NCI-H446 treated with DMSO at 0.1 percent for 48 hours (cell line): ENCODE measurements at places on chromosomes 16 and 17.

DNA sequence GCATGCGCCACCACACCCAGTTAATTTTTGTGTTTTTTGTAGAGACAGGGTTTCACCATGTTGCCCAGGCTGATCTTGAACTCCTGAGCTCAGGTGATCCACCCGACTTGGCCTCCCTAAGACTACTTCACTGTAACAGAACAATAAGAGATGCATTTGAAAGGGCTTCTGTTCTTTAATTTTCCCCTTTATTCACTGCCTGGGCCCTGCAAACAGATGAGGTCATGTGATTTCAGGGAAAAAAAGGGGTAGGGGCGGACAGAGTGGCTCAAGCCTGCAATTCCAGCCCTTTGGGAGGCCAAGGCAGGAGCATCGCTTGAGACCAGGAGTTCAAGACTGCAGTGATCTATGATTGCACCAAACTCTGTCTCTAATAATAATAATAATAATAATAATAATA, 36.3 kb downstream of the TMEM114 start:
- DNase-seq = no peak

GRCh38 chr17:14672830-14673229, 371.9 kb downstream of the HS3ST3B1 start:
- DNase-seq = no peak

DNA sequence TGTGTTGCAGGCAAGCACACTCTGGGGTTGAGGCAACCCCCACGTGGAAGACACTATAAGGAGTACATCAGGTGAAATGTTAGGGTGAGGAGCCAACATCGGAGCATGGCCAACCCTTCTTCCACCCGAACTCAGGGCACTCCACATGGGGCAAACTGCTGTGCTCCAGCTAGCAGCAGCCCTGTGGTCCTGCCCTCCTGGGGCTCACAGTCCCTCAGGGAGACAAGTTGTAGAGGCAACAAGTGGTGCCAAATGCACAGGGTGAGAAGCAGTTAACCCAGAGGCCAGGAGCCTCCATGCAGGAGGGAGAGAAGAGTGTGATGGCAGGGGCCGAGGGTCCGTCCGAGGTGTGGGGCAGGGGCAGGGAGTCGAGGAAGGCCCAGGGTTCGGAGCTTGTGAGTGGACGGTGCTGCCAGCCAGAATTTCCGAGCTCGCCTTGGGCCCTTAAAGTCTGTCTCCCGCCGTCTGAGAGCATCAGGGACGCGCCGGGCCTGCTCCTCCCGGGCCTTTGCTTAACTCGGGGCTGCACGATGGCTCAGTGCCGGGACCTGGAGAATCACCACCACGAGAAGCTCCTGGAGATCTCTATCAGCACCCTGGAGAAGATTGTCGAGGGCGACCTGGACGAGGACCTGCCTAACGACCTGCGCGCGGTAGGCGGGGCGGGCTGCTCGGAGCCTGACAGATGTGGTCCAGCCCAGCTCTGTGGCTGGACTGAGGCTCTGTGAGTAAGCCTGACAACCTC, 32.3 kb downstream of the ATPAF2 start:
- DNase-seq = no peak

DNA sequence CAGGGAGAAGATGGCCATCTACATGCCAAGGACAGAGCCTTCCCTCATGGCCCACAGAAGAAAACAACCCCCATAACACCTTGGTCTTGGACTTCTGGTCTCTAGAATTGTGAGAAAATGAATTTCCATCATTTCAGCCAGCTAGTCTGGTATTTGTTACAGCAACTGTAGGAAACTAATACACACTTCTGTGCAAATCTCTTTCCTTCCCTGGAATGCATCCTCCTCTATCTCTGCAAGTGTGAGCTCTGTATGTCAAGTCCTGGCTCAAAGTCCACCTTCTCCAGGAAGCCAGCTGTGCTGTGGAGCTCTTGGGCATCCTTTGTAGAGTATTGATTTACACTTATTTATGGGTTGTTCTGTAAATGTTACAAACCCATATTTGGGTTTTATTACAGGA, 89.7 kb downstream of the SDK2 start:
- DNase-seq = no peak

DNA sequence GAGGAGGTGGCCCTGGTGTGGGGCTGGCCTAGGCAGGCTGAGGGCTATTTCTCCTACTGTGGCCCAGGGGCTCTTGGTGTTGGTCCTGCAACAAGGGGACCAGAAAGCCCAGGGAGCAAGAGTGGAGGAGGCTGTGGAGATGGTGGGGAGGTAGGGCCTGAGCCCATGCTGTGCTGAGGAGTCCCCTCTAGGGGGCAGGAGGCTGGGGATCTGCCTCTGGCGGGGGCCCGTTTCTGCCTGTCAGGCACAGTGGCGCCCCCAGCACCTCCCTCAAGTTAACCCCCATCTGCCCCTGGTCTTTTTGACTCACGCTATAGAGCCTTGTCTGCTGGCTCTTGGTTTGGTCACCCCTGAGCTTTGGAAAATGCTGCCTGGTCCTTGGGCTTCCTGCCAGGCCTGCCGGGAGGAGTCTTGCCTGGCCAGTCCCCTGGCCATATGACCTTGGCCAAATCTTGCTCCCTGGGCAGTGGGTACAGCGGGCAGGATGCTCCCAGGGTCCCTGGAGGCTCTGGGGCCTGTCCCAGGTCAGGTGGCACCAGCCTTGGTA, 5.9 kb downstream of the BAIAP2 start:
- DNase-seq = no peak

DNA sequence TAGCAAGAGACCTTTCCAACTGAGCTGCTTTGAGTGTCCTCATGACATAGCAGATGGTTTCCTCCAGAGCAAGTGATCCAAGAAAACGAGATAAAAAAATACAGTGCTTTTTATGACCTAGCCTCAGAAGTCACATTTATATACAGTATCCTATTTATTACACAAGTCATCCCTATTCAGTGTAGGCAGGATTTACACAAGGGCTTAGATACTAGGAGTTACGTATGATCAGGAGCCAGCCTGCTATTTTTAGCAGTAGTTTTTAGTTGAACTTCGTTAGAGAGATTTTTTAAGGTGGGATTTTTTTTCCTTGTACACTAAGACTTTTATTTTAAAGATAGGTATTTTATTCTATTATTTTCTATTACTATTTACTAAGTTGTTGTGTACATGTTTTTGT, 58.4 kb downstream of the PHKB start:
- peak; percentile 35 for DNase-seq

DNA sequence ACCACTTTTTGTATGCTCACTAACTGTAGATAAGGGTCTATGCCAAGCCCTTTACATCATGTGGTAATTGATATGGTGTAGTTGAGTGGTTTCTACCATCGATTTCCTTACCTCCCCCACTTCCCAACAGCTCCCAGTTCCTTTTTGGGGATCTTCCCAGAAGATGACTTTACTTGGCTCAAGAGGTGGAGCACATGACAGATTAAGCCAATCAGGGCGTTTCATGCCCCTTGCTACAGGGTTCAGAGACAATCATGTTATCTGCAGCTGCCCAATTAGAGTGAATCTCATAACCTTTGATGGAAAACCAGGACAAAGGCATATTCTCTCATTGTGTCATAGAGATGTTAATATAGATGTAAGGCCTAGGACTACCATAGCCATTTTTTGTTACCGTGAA, 16.2 kb upstream of the BMERB1 start:
- DNase-seq = no peak

GRCh38 chr16:51150888-51151320, at the start of gene SALL1:
Gene SALL1 (minus strand): TSS chr16:51151270. CDS start chr16:51151241, 29 bp downstream.
- no peak for DNase-seq

GRCh38 chr17:2862197-2862596, 66.0 kb downstream of the RAP1GAP2 start:
- DNase-seq = no peak

- DNase-seq = no peak
Observed at GRCh38 chr16:12545792-12546342, 257.8 kb downstream of the CPPED1 start.

GRCh38 chr17:61076621-61077031, 323.0 kb upstream of the TBX2 start:
- no peak for DNase-seq

GRCh38 chr16:8887952-8888560, 5.9 kb downstream of the LITAFD start:
- DNase-seq = peak; percentile 29

DNA sequence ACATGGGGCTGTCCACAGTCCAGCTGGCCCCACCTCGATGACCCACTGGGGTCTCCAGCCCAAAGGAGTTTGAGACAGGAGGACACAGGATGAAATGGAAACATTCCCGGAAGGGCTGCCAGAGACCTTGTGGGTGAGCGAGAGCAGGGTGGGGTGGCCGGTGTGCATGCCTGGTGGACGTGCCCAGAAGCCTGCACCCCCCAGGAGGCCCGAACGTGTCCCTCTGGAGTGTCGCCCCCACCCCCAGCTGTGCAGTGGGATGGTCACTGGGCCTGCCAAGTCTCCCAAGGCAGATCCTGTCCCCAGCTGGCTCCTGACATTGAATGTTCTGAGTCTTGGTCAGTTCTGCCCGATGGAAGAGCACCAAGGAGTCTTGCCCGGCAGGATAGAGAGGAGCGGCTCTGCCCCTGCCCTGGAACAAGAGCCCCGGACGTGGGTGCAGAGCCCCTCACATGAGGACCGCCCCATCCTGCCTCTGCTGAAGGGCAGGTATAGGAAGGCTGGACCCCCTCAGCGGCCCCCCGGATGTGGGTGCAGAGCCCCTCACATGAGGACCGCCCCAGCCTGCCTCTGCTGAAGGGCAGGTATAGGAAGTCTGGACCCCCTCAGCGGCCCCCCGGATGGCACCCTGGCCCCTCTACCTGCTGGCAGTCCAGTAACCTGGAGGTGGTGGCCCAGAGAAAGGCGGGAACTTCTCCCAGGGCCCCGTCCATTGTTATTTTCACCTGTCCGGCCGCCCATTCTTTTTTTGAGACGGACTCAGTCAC, 3.1 kb upstream of the CAPN15 start:
- DNase-seq = no peak

- no peak for DNase-seq
Observed at GRCh38 chr17:67452681-67453554, 75.8 kb downstream of the PITPNC1 start.

GRCh38 chr17:78608804-78609186, 31.6 kb upstream of the DNAH17 start:
- DNase-seq = no peak

DNA sequence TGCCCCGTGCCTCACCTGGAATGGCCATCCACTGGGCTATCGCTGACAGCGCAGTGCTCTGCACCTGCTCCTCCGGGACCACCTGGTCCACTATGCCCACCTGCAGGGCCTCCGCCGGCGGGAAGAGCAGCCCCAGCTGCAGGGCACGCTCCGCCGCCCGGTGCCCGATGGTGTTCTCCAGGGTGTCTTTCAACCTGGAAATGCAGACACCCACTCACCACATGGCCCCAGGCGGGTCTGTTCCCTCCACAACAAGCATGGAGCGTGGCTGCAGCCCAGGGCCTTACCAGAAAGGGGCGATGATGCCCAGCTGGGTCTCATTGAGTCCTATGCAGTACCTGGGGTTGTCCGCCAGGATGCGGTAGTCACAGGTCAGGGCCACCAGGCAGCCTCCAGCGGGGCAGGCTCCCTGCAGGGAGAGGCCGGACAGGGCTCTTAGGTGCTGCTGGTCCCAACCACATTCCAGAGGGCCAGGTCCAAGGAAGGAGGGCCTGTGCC, 6.8 kb downstream of the DNASE1L2 start:
- no peak for DNase-seq

- no peak for DNase-seq
Observed at GRCh38 chr17:60749708-60750107, 72.1 kb downstream of the BCAS3 start.

DNA sequence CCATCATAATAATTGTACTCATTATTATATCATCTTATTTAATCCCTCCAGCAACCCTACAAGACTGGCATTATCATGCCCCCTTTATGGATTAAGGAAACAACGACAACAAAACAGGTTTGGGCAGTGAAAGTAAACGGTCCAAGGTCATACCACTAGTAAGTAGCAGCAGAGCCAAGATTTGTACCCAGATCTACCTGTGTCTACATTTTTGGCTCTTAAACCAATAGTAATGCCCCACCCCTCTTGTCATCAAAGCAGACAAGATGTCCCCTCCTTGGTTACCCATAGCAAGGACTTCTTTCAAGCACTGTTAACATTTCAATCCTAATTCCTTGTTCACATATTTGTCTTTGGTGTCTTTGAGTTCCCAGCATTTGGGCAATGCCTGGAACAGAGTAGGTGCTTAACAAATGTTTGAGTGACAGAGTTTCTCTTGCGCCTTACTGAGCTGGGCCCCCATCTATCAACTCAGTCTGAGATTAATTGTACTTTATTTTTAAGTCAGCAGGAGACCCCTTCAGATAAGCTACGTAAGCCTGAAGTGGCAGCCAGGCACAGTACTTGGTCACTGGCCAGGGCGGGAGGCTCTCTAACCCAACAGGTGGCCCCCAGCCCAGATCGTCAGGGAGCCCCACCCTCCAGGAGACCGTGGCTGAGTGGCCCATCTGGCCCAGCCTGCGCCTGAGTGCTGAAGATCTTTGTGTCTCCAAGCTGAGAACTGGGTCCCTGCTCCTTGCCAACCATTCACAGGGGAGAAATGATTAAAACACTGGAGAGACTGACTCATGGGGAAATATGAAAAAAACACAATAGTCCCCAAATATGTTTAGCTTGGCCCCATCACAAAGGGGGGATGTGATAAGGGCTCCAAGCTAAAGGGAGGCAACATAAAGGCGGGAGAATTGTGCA, 75.8 kb downstream of the AXIN2 start:
- DNase-seq = peak; percentile 78

DNA sequence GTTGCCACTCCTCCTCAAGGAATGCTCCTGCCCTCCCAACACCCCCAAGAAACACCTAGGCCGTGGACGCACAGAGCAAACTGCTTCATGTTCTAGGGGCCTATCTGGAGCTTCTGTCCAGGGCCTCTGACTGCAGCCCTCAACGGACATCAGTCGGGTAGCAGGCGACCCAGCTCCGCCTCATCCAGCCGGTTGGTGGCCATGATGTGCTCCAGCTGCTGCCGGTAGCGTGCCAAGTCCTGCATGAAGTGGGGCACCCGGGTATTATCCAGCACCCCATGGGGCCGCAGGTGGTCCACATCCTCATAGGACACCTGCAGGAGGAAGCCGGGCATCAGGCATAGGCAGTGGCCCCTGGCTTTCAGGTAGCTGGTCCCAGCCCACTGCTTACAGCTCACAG, 6.3 kb downstream of the NOL3 start:
- DNase-seq = no peak

GRCh38 chr17:82603981-82604448, 44.2 kb downstream of the WDR45B start:
- DNase-seq = no peak

DNA sequence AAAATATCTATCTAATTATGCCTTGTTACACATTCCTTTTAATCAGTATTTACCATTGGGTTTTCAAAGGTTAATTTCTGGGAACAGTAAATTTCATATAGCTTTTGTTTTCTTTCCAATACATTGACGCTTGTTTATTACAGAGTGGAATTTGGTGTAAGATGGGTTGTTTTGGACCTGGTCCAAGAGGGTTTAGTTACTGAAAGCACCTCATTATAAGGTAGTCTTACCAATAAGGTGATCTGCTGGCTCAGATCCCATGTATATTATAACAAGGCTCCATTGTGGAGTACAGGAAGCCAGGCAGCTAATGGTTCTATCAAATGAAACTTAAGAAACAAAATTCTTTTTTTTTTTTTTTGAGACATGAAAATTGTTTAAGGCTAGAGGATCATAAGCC, 87.3 kb upstream of the NACA2 start:
- DNase-seq = no peak

- DNase-seq = no peak
Observed at GRCh38 chr16:49181791-49182518, 99.7 kb downstream of the CBLN1 start.
